ENCODE measurements at places on chromosomes 7 and 10.

DNA sequence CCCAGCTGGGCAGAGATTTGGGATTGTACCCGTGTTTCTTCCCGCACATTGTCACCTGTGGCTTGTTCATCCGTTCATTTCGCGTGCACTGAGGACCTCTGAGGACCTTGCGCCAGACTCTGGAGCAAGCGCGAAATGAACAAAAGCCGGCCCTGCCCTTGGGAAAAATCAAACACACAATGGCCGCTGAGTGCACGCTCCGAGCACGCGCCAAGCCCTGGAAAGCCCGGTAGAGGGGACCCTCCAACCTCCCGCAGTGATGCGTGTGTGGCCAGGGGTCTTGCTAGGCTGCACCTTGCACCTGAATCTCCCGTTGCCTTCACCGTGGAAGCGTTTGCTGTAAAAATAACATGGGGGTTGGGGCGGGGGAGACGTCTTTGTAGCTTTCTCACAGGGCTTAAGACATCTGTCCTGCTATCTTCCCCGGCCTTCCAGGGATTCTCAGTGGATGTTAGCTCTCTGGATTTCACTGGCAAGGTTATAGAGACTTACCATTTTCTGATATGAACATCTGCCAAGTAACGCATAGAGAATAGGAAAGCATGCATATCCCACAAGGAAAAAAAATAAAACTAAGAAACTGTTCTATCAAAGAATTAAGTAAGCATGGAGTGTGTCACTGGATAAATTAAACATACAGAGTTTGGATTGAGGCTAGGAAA is 37.3 kb downstream of the ZNF777 start:
- peak; percentile 24 for DNase-seq

GRCh38 chr10:95336702-95337101 is 45.9 kb upstream of the PDLIM1 start:
- DNase-seq: no peak

- peak; percentile 4 for DNase-seq
Observed at GRCh38 chr7:99579956-99580777, 17.9 kb upstream of the TMEM225B start.

DNA sequence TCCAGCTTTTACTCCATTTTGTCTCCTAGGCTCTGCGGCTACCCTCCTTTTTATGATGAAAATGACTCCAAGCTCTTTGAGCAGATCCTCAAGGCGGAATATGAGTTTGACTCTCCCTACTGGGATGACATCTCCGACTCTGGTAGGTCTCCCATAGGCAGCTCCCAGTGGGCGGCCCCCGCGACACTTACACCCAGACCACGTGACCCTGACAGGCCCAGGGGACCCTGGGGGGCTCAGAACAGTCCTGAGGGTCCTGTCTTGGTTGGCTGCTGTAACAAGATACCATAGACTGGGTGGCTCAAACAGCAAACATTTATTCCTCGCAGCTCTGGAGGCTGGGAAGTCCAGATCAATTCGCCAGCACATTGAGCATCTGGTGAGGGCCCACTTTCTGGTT is 187.3 kb downstream of the CCDC3 start:
- DNase-seq: no peak

GRCh38 chr10:33498391-33498891 is 164.0 kb upstream of the NRP1 start:
- no peak for DNase-seq

- no peak for DNase-seq
Observed at GRCh38 chr10:127576740-127577161, 27.6 kb downstream of the NPS start.

DNA sequence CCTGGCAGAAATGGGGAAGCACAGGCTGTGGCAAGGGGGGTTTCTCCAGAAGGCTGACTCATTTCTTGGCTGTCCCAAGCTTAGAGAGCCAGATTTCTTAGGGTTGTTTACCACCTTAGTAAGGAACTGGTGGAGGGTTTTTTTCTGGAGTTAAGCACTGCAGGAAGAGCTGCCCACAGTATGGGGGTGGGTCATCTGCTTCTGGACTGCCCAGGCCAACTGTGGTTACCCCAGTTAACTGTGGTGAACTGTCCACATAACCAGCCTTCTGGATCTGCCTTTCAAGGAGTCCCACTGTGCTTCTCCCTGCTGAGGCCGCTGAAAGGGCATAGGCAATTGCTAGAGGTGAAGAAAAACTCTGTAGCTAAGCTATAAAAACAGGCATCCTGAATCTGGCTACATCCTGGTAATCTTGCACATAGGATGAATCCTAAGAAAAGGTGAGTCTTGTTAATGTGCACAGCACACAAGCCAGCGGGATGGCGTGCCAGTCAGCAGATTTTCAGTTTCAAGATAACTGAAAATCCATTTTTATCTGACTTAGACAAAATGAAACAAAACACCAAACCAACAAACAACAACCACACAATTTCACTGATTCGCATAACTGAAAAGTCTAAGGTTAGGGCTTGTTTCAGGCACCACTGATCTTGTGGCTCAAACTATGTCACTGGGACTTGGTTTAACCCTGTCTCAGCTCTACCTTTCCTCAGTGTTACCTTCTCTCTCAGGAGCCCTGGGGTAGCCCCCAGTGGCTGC is 21.6 kb upstream of the TSPAN33 start:
- DNase-seq: no peak

- DNase-seq: peak; percentile 46
Observed at GRCh38 chr10:21518149-21518640, 7.3 kb downstream of the SKIDA1 start.

DNA sequence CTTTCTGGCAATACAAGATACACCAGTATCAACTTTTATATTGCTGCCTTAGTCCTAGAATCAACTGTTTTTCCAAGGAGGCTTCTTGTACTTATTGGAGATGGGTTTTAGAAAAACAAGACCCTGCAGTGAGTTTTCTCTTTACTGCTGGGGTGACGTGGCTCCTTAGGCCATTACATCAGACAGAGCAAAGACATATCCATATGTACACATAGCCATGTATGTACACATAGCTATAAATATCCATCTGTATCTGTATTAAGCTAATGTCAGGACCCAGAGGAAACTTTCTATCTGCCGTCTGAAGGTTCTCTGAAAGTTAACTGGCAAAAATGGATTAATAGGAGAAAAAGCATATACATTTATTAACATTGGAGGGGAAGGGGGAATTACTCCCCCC is 607.4 kb downstream of the POM121L12 start:
- no peak for DNase-seq

- peak; percentile 83 for DNase-seq
Observed at GRCh38 chr7:98400542-98401340, at the start of gene BAIAP2L1. TSS of gene BAIAP2L1 (minus strand) at chr7:98401090. CDS start at chr7:98400852, 238 bp downstream.
